ENCODE measurements at places on chromosomes 6 and 20. TPM values are rescaled to one million over a fixed set of nuclear protein-coding genes. Genes with fewer than 3 reads are reported as not detected.

Gene CAGE1
- total RNA-seq, result not detected

Gene RSPH9
- total RNA-seq, result 5.7 TPM

Gene KCNB1
- 9.3 TPM for total RNA-seq

Gene JPH2
- under 0.01 TPM for total RNA-seq

Gene SLC35F1
- total RNA-seq, result 80.4 TPM

Gene BPIFB1
- not detected for total RNA-seq

Gene NR2E1
- total RNA-seq, result 10.8 TPM

Gene AGER
- 0.98 TPM for total RNA-seq

Gene KCNK15
- total RNA-seq, result not detected

Gene RAD21L1
- under 0.01 TPM for total RNA-seq

Gene RUNX2
- total RNA-seq, result 0.49 TPM

Gene WFDC6
- not detected for total RNA-seq

Gene FLOT1
- total RNA-seq, result 49.9 TPM

Measured in temporal lobe (tissue), 4 donors.